PC-9 (cell line): ENCODE measurements at places on chromosomes 11 and 22. TPM values are rescaled to one million over a fixed set of nuclear protein-coding genes. Genes with fewer than 3 reads are reported as not detected.

DNA sequence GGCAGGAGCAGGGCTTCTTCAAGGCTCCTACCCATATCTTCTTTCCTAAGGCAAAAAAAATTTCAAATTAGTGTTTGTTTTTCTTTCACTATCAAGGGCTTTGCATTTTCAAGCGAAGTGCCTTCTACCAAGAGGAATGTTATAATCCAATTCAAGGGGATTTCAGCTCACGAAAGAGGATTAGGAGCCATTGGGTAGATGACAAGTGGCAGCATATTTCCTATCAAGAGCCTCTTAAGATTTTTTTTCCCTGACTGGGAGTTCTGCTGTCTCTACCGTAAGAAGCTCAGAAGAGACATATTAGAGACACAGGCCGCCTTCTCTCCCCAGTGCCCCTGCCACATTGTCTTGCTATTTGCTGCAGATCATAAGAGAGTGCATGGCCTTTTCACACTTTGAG, 55.9 kb upstream of the BMAL1 start:
- no peak overlapping the region for H3K27ac ChIP-seq
- H3K36me3 ChIP-seq, result no peaks in the 10 kb centered on the region
- no peak overlapping the region for H3K4me3 ChIP-seq
- no peak for DNase-seq

GRCh38 chr11:108614086-108614485, 20.5 kb upstream of the EXPH5 start:
- DNase-seq, result no peak
- no peaks in the 10 kb centered on the region for H3K27me3 ChIP-seq

GRCh38 chr22:31124811-31125465, 2.2 kb downstream of the INPP5J start:
- peaks cover 6% of the 10 kb centered on the region; the same call in 1 of the 2 replicates for H3K4me1 ChIP-seq
- no peak for DNase-seq
- H3K4me3 ChIP-seq, result no peak overlapping the region
- no peaks in the 10 kb centered on the region for H3K36me3 ChIP-seq

The KLHL35 gene
- 11.1 and 18.9 TPM in 2 replicates for total RNA-seq

DNA sequence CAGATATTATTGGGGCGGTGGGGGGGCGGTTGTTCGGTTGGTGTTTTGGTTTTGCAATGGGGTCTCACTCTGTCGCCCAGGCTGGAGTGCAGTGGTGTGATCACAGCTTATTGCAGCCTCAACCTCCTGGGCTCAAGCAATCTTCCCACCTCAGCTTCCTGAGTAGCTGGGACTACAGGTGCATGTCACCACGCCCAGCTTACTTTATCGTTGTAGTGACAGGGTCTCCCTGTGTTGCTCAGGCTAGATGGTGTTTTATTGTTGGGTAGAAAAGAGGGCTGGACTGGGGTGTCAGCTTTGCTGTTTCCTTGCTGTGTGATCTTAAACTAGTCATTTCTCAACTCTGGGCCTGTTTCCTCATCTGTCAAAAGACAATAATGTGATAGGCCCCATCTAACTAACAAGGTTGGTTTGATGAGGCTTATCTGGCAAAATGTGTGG, 17.5 kb upstream of the MYH9 start:
- H3K36me3 ChIP-seq, result no peaks in the 10 kb centered on the region
- H3K27me3 ChIP-seq, result no peaks in the 10 kb centered on the region
- peak; percentile 77 for DNase-seq
- H3K27ac ChIP-seq, result peak overlapping the region; percentile 81
- H3K4me3 ChIP-seq, result no peak overlapping the region

GRCh38 chr11:35360055-35360530, 59.3 kb downstream of the SLC1A2 start:
- DNase-seq, result no peak
- no peak overlapping the region for H3K4me3 ChIP-seq
- H3K36me3 ChIP-seq, result no peaks in the 10 kb centered on the region
- peaks cover 45% of the 10 kb centered on the region for H3K4me1 ChIP-seq
- H3K27ac ChIP-seq, result no peak overlapping the region
- no peaks in the 10 kb centered on the region for H3K27me3 ChIP-seq

GRCh38 chr11:32034149-32034548, 56.7 kb upstream of the RCN1 start:
- no peaks in the 10 kb centered on the region for H3K4me1 ChIP-seq
- no peaks in the 10 kb centered on the region for H3K36me3 ChIP-seq

- H3K27ac ChIP-seq, result no peak overlapping the region
- H3K4me1 ChIP-seq, result peaks cover 35% of the 10 kb centered on the region
- H3K4me3 ChIP-seq, result no peak overlapping the region
- no peak for DNase-seq
Measured at GRCh38 chr11:69887841-69888427, 68.7 kb upstream of the FGF3 start.

The RNF26 gene
- 55.0 and 64.3 TPM in 2 replicates for total RNA-seq

The LRRC56 gene
- 5.0 and 6.3 TPM in 2 replicates for total RNA-seq

The EI24 gene
- 69.7 and 88.2 TPM in 2 replicates for total RNA-seq

DNA sequence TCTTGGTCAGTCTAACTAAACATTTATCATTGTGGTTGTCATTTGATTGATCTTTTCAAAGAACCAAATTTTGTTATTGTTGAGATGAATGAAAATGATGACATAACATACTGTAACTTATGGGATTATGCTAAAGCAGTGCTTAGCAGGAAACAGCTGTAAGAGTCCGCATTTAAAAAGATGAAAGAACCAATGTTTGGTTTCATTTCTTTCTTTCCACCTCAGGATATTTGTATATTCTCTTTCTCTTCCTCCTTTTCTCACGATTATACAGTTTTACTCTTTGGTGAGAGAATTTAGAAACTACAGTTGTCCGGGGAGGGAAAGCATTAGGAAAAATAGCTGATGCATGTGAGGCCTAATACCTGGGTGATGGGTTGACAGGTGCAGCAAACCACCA, 23.1 kb downstream of the PIH1D2 start:
- peaks cover 35% of the 10 kb centered on the region for H3K36me3 ChIP-seq
- DNase-seq, result no peak
- H3K4me1 ChIP-seq, result peaks cover 12% of the 10 kb centered on the region
- H3K27ac ChIP-seq, result no peak overlapping the region
- H3K4me3 ChIP-seq, result no peak overlapping the region

DNA sequence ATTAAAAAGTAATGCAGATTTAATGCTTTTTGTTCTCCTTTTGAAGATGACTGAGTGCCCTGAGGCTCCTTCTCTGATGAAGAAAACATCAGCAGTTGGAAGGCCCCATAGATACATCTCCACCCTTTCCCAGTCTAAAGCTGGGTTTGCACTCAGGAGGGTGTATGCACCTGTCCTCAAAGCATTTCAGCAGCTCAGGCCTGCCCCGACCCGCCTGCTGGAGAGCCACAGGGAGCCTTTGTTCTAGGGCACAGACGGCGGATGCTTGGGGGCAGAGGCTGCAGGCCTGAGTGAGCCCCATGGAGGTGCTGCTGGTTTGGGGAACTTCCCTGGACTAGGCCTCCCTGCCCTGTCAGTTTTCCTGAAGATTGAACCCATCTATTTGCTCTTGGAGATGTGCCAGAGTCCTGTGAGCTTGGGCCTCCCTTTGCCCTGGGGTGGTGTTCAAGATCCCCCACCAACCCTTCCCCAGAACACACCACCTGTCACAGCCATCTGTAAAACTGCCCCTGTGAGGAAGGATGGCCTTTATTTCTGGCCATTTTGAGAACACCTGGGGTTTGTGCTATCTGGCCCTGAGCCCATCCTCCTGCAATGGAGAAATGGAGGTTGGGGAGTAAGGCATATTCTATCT, 160.0 kb downstream of the NAV2 start:
- DNase-seq, result no peak
- H3K4me3 ChIP-seq, result no peak overlapping the region
- no peaks in the 10 kb centered on the region for H3K27me3 ChIP-seq
- no peaks in the 10 kb centered on the region for H3K36me3 ChIP-seq
- H3K4me1 ChIP-seq, result no peaks in the 10 kb centered on the region

DNA sequence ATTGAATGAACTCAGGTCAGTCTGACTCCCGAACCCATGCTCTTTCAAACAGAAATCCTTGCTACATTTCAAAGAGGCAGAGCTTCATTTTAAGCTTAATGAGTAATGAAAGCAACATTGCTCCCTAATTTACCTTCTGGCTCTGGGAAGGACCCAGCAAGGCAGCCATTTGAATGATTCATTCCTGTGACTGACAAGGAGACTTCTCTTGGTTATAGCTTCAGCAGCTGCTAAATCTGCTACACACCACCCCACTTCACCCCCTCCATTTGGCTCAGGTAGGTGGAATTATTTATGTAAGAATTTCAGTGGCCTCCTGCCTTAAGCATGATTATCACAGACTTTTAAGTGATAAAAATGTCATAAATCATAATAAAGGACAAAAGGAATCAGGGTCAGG, 117.7 kb downstream of the KCNC1 start:
- no peak overlapping the region for H3K27ac ChIP-seq
- H3K27me3 ChIP-seq, result no peaks in the 10 kb centered on the region
- no peak for DNase-seq
- no peak overlapping the region for H3K4me3 ChIP-seq
- no peaks in the 10 kb centered on the region for H3K4me1 ChIP-seq
- no peaks in the 10 kb centered on the region; the same call in 1 of the 2 replicates for H3K36me3 ChIP-seq

DNA sequence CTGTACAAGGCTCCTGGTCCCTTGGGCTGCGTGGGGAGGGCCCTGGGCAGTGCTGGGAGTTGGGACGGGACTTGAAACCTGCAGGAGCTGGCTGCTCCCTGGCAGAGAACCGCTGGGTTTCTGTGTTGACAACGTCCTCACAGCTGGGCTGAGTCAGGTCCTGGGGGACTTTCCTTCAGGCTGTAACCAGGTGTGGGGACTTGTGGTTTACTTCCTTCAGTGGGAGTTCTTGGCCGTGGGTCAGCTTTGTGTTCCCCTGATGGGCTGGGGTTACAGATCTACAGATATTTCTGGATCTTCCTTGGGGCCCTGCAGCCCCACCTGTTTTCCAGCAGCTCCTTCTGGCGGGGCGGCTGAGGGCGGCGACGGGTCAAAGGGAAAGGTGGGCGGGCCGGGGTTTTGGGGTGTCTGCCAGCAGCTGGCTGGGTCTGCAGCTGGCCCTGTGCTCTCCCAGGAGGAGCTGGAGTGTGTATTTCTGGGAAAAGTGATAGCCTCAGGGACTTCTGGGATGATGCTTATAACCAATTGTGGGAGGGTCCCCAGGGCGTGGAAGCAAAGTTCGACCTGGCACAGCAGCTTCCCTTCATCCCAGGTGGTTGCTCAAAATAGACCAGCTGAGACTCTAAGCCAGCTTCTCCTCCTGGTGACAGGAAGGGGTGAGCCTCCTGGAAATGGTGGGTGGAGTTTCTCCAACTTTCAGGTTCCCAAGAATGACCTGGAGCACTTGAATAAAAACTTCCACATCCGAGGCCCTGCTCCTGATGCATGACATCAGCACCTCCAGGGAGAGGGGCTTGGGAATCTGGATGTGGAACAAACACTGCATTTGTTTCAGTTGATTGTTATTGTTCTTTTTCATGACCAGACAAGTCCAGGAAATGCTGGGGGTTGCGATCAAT, 19.1 kb downstream of the ST14 start:
- no peak for DNase-seq
- no peaks in the 10 kb centered on the region for H3K27me3 ChIP-seq
- H3K4me1 ChIP-seq, result peaks cover 46% of the 10 kb centered on the region
- no peak overlapping the region for H3K4me3 ChIP-seq

DNA sequence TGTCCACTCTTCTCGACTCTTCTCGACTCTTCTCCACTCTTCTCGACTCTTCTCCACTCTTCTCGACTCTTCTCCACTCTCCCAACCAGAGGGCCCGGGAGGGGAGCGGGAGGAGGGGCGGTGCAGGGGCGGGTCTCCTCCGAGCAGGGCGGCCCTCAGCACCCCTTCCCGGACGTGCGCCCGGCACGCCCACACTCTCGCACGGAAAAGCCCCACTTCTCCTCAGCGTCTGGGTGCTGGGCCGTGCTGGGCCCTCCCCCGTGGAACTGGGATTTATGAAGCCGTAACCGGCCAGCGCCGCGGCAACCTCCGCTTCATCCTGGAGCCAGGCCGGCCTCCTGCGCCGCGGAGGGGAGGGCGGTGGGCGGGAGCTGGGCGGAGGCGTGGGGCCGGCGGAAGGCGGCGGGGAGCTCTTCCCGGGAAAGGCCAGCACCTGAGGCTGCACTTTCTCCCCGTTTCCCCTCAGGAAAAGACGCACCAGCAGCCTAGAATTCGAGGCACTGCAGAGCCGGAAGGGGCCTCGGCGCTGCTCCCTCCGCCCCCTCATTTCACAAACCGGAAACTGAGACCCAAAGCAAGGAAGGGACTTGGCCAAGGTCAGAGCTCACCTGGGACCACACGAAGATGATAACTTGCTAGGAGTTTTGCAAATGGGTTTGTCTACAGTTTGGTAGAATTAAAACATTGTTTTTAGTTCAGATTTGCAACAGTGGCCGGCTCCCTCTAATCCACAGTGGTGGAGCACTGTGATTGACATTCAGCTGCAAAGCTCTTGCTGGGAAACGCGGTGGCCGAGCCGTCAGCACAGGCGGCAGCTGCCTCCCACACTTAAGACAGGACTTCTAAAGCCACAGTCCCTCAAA, 31.6 kb upstream of the JAM3 start:
- H3K4me3 ChIP-seq, result no peak overlapping the region
- no peaks in the 10 kb centered on the region for H3K4me1 ChIP-seq
- peaks cover 98% of the 10 kb centered on the region for H3K27me3 ChIP-seq
- no peak overlapping the region for H3K27ac ChIP-seq

GRCh38 chr22:37747715-37748100, 50.9 kb downstream of the TRIOBP start:
- peak overlapping the region; percentile 72 for H3K27ac ChIP-seq
- H3K36me3 ChIP-seq, result no peaks in the 10 kb centered on the region
- no peak for DNase-seq
- H3K4me1 ChIP-seq, result peaks cover 81% of the 10 kb centered on the region

DNA sequence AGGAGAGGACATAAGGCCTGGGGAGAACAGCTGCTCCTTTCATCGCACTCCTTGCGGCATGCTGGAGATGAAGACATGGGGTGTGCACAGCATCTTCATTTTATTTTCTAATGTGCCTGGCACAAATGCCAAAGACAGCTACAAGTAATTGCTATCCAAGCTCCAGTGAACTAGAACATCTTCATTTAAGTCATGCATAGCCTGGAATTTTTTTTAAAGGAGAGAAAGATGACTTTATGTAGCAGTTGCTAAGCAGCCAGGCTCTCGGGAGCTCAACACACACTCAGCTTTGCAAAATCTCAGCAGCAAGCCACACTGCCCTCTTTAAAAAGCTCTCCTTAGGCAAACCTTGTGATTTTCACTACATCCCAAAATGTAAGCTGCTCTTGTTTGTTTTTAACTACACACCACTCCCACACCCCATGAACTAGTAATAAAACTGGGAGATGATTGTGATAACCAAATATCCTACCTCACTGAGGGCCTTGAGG, 164.5 kb upstream of the POU2AF2 start:
- no peak overlapping the region for H3K4me3 ChIP-seq
- DNase-seq, result no peak
- H3K27me3 ChIP-seq, result no peaks in the 10 kb centered on the region
- H3K27ac ChIP-seq, result no peak overlapping the region
- H3K36me3 ChIP-seq, result no peaks in the 10 kb centered on the region

The HEPHL1 gene
- total RNA-seq, result not detected in 2 replicates

DNA sequence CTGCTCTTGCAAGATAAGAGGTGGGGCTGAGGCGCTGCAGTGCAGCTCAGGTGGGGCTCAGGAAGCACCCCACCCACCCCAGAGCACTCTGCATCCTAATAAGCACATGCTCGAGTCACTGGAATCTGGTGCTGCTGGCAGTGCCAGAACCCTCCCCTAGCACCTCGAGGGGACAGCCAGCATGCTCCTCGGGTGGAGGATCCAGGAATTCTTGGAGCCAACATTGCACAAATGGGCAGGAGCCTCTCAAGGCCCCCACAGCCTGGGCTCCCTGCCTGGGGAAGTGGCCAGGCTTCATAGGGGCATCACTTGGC, 27.5 kb upstream of the CABP7 start:
- no peaks in the 10 kb centered on the region for H3K27me3 ChIP-seq
- no peak for DNase-seq
- no peak overlapping the region for H3K4me3 ChIP-seq
- H3K4me1 ChIP-seq, result peaks cover 28% of the 10 kb centered on the region
- no peaks in the 10 kb centered on the region for H3K36me3 ChIP-seq

- no peaks in the 10 kb centered on the region for H3K27me3 ChIP-seq
- peaks cover 9% of the 10 kb centered on the region for H3K4me1 ChIP-seq
- no peak for DNase-seq
- H3K36me3 ChIP-seq, result no peaks in the 10 kb centered on the region
Measured at GRCh38 chr11:33910296-33910957, 18.6 kb upstream of the LMO2 start.
